ENCODE measurements at places on chromosomes 1 and 21.

DNA sequence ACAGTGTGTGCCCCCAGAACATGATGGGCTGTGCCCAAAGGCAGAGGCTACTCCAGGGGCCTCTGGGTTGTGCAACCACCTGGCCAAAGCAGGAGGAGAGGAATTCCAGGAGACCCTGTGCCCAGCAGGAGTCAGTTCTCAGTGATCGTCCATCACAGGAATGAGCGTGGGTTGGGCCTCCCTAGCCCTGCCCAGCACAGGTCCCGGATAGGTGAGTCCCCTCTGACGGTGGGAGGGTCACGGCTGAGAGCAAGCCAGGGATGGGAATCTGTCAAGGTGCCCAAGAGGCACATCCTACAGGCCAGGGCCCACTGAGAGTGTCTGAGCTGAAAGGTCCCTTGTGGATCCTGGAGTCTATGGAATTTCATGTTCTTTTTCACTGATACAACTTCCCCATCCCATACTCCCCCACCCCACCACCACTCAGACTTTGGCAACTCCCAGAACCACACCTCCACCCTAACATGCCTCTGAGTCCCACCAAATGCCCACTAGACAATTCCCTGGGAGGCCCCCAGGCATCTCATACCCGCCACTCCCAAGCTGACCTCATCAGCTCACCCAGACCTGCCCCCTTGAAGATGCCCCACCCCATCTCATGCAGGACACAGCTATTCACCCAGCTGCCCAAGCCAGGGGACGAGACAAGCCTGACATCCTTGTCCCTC lies 3.1 kb downstream of the GJB4 start:
- DNase-seq, result no peak

GRCh38 chr1:19980314-19980713 lies 896 bp upstream of the PLA2G2A start:
- no peak for DNase-seq

GRCh38 chr1:246587032-246587431 lies 20.8 kb downstream of the CNST start:
- no peak for DNase-seq

DNA sequence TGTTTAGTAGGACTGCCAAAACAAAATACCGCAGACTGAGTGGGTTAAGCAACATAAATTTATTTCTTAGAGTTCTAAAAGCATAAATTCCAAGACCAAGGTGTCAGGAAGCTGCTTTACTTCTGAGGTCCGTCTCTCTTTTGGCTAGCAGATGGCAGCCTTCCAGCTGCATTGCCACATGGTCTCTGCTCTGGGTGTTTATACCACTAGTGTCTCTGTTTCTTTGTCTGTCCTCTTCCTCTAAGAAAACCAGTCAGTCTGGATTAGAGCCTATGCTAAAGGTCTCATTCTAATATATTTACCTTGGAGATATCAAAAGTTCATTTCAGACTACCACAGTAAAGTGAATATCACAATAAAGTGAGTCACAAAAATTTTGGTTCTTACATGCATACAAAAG lies 519.8 kb downstream of the COL11A1 start:
- DNase-seq, result no peak

DNA sequence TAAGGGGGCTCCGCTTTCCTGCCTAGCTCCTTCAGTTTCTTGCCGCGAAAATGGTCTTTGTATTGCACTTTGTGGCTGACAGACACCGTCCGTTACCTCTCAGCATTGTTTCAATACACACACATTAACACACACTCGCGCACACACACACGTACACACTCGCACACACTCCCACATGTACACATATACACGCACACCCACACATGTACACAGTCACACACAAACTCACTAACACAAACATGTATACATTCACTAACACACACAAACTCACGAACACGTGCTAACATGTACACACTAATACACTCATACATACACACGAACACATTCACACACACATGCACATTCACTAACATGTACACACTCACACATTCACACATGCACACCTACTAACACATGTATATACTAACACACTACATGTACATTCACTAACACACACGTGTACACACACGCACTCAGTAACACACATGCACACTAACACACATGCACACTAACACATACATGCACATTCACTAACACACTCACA lies 48.9 kb downstream of the PSMG1 start:
- DNase-seq, result no peak

GRCh38 chr1:33973799-33974545 lies 110.1 kb downstream of the HMGB4 start:
- DNase-seq, result no peak

- DNase-seq, result no peak
Measured at GRCh38 chr1:226660410-226661182, 78.5 kb downstream of the ITPKB start.

GRCh38 chr1:67648582-67649326 lies 36.2 kb upstream of the GADD45A start:
- DNase-seq, result no peak

GRCh38 chr1:41671116-41671755 lies 186.8 kb upstream of the EDN2 start:
- no peak for DNase-seq

DNA sequence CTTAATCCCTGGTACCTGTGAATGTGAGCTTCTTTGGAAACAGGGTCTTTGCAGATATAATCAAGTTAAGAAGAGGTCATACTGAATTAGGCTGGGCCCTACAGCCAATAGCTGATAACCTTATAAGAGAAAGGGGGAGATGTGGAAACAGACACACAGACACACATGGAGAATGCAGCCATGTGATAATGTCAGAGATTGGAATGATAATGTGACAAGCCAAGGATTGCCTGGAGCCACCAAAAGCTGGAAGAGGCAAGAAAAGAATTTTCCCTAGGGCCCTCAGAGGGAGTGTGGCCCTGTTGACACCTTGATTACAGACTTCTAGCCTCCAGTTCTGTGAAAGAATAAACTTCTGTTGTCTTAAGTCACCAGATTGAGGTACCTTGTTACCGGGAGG lies 114.5 kb upstream of the SOD1 start:
- no peak for DNase-seq

GRCh38 chr1:7303554-7304317 lies 467.4 kb upstream of the VAMP3 start:
- no peak for DNase-seq

- no peak for DNase-seq
Measured at GRCh38 chr1:32068957-32069588, 3.7 kb upstream of the TMEM39B start.

- no peak for DNase-seq
Measured at GRCh38 chr1:186976700-186977099, 148.0 kb downstream of the PLA2G4A start.

DNA sequence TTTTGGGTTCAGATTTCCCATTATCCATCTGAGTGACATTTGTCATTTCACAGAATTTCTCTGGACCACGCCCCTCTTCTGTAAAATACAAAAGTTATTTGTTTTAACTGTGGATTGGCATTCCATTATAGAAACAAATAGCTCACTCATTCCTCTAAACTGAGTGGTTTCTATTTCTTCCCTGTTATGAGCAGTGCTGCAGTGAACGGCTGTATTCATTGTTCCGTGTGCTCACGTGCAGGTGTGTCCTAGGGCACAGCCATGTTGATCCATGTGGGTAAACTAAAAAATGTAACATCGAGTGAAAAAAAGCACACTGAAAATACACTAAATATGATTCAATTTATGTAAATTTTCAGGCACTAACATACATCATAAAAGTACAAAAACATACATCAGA lies 27.0 kb upstream of the IL12RB2 start:
- no peak for DNase-seq

GRCh38 chr1:233940908-233941307 lies 36.4 kb downstream of the SLC35F3 start:
- no peak for DNase-seq

GRCh38 chr1:48777219-48777895 lies 666 bp upstream of the BEND5 start:
- DNase-seq, result no peak
